Glomerular endothelial cell (primary cell): ENCODE measurements at places on chromosomes 6 and 20.

- no peak for DNase-seq
Observed at GRCh38 chr6:88539295-88539764, 373.2 kb upstream of the CNR1 start.

DNA sequence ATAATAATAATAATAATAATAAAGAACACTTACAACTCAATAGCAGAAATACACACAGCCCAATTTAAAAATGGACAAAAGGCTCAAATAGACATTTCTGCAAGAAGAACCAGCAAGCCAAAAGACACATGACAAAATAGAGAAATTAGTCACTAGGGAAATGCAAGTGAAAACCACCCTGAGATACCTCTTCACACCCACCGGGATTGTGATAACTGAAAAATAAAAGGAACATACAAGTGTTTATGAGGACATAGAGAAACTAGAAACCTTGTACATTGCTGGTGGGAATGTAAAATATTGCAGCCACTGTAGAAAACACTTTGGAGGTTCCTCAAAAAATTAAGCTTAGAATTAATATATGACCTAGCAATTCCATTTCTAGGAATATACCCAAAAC is 59.2 kb downstream of the ZDHHC14 start:
- no peak for DNase-seq

DNA sequence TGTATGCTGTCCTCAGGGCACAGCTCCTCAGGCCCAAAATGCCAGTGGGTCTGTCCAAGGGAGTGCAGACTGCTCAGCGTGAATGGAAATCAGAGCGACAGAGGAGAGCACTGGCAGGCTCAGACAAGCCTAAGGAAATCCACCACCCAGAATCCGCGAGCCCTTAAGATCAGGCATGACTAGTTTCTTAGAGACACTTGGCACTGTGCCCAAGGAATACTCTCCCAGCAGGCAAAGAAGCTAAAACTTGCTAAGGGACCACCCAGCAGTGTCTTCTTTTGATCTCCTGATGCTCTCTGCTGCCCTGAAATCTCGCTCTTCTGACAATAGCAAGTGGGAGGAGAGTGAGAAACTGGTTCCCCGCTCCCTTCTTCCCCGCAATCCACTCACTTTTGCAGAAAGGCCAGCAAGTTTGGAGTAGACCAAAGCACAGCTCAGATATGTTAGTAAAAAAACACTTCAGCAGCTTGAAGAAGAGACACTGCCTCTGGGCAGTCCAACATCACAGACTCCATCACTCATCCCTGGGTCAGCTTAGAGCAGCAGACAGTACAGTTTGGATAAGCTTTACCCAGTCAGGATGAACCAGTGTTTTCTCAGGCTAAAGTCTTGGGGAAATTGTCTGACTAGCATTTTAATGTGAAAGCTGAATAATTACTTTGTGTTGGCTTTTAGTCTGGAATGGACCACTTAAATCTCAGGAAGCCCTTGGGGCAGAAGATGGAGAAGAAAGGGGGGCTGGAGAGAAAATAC is 32.4 kb downstream of the TRAF3IP2 start:
- DNase-seq = no peak

- no peak for DNase-seq
Observed at GRCh38 chr20:10322073-10323012, 103.7 kb downstream of the SNAP25 start.

DNA sequence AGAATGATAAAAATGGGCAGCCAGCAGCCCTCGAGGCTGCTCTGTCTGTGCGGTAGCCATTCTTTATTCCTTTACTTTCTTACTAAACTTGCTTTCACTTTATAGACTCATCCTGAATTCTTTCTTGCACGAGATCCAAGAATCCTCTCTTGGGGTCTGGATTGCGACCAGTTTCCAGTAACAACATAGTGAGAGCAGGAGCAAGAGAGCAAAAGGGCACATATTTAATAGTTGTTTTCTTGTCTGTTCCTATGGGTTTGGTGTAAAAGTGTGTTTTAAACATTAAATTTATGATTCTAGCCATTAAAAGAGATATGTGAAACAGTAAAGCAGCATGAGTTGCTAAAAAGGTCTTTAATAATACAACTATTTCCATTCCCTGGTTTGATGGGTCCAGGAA is 78.8 kb upstream of the OPRM1 start:
- DNase-seq = no peak

DNA sequence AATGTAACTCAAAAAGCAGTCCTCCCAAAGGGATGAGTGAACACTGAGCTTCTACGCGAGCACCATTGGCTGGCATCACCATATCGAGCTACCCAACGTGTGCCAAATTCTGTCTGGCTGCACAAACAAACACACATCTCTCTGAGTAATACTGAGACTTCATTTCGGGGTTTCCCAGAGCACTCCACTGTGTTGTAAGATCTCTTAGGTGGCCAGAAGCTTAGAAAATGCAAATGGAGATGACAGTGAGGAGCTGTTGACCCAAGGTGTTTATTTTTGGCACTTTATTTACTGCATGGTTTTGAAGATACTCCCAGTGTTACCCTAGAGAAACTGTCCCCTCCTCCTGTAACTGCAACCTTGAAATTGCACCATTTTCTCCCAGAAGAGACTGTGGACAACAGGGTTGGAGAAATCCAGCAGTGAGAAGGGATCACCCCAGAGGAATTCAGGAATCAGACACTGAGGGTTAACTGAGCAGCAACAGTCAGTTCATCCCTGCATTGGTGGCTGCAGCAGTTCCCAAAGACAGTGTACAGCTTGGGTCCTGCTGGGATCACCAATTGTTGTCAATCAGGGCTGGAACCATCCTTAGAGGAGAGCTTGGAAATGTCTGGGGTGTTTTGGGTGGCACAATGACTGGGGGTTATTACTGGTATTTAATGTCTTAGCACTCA is 1.0 kb upstream of the RIPOR2 start:
- no peak for DNase-seq

- DNase-seq = no peak
Observed at GRCh38 chr6:166658792-166659150, 31.7 kb upstream of the RPS6KA2 start.

DNA sequence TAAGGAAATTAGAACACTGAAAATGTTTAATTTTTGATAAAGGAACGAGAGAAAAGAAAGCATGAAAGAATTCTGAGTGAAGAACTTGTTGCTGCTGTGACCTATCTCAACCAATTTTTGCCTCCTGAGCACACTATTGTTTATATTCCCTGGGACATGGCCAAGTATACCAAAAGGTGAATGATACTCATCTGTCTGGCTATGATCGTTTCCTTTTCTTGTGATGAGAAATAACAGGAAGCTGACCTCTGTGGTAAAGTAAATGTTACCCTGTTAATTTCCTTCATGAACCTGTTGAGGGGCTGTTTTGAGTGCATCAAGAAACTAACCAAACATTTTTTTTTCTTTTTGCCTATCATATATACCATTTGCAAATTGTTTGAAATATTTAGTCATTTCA is 69.1 kb downstream of the FIG4 start:
- DNase-seq = no peak

DNA sequence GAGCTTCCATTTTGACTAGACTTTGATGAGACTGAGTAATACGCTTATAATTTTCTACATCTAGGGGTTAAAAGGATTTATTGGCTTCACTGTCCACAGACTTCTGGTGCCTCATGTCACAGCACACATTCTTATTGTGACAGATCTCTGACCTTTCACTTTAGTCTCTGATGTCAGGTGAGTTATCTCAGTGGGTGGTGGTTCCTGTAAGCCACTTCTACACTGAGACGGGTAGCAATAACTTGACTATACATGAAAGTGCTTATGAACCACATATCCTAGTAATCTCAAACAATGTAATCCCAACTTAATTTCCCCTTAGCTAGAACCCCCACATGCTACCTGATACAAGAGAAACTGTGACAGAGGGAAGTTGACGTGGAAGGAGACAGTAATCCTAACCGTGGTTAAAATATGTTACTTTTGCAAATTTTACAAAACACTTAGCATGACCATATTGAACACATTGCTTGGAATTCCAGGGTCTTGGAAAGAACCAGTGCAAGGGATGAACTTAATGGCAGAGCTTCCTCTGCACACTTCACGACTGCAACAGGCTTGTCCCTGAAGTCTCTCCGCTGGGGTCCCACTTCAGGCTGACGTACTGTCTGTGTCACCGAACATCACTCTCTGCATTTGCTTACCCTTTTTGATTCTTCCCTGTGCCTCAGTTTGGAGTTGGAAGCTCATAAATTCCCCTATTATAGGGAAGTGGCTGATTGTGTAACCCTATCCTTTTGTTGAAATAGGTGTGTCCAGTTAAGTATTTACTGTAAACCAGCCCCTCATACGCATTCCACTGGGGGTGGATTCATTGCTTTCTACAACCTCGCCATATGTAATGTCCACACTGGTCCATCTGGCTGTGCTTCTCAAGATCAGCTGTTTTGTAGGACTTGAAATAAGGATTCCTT is 6.4 kb upstream of the TRIM40 start:
- DNase-seq = no peak

- no peak for DNase-seq
Observed at GRCh38 chr6:154995254-154996015, at the start of gene TIAM2. TIAM2 (plus strand) TSS chr6:154995315; CDS start chr6:155129224, 133,909 bp downstream.

DNA sequence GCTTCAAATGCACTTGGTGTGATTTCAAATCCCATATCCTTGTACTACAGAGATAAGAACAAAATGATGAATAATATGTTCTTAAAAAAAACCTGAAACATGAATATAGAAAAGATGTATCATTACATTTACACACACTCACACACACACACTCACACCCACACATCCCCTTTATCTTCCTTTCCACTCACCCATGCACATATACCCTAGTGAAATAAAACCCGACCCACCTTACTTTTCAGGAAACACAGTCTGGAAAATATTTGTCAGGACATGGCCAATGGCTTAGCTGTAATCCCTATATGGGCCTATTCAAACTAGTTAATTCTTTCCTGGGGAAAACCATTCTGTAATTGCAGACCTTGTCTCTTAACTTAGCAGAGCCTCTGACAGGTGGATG is 60.8 kb upstream of the EDN1 start:
- DNase-seq = no peak

GRCh38 chr6:145738265-145738664 is 2.9 kb upstream of the EPM2A start:
- DNase-seq = no peak

DNA sequence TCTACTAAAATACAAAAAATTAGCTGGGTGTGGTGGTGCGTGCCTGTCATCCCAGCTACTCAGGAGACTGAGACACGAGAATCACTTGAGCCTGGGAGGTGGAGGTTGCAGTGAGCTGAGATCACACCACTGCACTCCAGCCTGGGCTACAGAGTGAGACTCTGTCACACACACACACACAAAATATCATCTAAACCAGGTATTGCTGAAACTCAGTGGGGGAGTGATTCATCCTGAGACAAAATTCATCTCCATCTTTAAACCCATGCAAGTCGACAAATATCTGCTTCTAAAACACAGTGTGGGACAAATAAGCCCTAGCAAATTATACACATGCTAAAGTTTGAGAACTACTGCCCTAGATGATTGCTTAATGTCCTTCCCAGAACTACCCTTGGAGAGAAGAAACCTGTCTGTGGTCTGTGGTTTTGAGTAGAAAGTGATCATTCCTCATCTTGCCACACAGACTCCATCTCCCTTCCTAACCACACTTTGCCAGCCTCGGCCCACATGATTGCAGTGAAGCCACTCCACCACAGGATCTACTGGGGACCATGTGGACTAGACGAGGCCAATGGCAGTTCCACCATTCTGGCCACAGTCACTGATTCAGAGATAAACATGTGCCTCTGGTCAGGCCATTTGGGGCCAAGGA is 130.3 kb downstream of the OPRM1 start:
- no peak for DNase-seq

DNA sequence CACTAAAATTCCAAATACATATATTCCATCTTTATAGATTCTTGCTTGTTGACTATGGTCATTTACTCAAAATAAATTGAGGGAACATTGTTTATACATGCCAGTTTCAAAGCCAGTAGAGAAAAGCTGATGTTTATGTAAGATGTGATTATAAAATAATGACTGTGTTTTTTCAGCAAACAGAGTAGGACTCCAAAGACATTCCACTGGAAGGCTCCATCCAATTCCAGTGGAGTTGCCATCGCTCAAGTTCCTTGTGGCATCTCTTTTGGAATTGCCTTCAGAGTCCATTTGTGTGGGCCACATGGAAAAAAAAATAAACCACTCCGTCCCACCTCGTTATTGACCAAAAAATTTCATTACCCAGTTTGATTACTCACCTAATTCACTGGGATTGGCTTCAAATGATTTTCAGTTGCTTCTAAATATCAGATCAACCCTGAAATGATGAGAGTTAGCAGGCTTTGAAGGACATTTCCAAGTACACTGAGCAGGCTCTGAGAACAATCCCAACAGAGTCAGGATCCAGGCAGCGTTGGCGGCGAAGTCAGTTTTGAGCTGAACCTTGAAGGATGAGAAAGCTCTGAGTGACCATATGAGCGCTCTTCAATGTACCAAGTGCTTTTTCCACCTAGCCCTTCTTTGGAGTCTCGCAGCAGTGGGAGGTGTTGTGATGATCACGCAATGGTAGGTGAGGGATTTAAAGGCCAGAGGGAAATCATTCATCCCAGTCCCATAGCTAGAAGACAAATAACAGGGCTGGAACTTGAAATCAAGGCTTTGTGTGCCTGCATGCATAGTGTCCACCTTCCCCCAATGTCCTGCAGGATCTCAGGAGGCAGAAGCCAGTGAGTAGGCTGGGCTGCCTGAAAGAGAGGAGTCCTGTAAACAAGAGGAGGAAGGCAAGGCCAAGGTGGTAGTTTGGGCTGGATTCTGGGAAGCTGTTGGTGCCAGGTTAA is 281.7 kb downstream of the CDC5L start:
- no peak for DNase-seq

- DNase-seq = peak; percentile 92
Observed at GRCh38 chr6:154482858-154483257, 27.6 kb downstream of the CNKSR3 start.

GRCh38 chr6:106167096-106167814 is 81.1 kb downstream of the PRDM1 start:
- DNase-seq = no peak

- no peak for DNase-seq
Observed at GRCh38 chr20:14418376-14418775, 81.0 kb upstream of the FLRT3 start.

DNA sequence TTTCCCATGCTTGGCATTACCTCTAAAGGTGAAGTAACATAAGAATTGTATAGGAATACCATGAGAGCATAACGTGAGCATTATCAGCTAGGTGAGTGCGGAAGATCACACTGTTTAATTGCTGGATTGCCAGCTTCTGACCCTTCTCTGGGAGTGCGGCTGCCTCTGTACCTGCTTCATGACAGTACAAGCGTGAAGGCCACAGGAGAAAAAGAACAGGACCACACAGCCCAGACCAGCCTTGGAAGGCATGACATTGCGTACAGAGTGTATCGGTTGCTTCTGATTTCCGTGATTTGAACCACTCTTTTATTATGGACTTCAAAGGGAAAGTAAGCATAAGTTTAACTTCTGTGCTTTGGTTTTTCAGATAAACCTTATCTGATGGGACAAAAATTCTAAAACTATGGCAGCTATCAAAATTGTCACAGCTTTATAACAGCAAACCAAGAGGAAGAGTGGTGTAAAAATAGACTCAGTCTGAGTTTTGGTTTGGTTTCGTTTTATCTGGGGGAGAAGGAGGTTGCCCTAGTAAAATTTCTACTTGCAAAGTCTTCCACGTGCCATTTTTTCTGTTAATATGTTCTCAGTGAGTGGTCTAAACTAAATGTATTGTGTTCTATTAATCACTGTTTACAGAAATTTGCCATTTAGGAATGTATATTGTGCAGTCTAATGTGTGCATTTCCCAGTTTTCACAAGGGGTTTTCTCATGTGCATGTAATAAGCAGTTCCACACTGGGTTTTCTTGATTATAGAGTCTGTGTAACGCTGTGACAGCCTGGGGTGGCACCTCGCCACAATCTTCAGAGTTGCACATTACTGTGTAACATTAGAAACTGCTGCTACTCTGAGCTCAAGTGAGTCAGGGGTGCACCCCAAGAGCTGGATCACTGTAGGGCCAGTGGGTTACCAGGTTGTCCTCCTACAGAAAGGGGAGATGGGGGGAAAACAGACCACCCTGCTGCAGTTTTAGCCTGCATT is 97.3 kb downstream of the RPP40 start:
- DNase-seq = no peak
